ENCODE measurements at places on chromosomes 11 and 22.

DNA sequence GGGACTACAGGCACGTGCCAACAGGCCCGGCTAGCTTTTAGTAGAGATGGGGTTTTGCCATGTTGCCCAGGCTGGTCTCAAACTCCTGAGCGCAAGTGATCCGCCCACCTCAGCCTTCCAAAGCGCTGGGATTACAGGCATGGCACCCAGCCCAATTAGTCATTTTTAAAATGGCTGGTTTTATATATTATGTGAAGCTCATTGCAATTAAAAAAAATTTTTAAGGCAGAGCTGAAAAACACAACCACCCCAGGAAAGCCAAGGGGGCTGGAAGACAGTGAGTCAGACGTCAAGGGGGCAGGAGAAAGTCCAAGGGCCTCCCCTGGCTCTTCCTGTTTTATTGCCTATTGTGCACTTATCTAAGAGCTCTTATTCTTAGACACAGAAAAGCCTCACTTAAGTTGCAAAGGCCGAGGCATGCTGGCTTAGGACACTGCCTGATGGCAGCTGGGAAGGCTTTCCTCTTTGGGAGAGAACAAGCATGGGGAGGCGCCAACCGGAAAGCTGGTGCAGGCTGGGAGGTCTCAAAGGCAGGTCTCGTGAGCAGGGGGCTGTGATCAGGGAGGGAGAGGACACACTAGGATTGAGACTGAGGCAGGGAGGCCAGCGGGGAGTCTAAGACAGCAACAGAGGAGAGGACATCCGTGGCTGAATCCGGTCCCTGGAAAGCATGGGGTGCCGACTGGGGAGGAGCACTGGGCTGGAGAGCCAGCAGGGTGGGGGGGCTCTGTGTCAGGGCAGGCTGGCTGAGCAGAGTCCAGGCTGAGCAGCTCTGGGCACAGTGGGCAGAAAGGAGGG is 11.1 kb upstream of the OSM start:
- DNase-seq = no peak

DNA sequence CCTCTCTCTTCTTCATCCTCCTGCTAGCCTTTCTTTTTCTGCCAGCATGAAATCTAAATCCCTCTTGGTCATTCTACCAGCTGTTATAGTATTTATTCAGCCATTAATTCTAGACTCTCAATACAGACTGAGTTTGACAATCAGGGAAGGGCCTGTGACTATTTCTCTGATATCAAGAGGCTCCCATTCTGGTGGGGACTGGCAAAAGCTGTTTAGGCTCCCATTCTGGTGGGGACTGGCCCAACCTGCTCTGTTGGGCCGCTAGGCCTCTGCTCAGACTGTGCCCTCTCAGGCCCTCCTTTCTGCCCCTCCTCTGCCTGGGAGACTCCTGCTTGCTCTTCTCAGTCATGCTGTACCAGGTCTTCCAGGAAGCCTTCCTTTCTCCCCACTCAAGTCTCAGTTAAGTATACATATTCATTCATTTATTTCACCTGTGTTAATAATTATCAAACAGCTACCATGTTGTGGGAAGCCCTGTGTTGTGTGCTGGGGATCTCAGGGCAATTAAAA is 323.7 kb upstream of the NARS2 start:
- DNase-seq = no peak

DNA sequence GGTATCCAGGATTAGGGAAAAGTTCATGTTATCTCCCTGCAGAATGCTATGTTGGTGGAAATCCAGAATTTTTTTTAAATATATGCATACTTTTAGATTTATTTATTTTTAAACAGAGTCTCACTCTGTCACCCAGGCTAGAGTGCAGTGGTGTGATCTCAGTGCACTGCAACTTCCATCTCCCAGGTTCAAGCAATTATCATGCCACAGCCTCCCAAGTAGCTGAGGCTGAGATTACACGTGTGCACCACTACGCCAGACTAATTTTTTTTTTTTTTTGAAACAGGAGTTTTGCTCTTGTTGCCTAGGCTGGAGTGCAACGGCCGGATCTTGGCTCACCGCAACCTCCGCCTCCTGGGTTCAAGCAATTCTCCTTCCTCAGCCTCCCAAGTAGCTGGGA is 2.6 kb downstream of the PACSIN2 start:
- DNase-seq = no peak

- DNase-seq = no peak
Observed at GRCh38 chr22:21933910-21934309, 18.7 kb downstream of the PPM1F start.

DNA sequence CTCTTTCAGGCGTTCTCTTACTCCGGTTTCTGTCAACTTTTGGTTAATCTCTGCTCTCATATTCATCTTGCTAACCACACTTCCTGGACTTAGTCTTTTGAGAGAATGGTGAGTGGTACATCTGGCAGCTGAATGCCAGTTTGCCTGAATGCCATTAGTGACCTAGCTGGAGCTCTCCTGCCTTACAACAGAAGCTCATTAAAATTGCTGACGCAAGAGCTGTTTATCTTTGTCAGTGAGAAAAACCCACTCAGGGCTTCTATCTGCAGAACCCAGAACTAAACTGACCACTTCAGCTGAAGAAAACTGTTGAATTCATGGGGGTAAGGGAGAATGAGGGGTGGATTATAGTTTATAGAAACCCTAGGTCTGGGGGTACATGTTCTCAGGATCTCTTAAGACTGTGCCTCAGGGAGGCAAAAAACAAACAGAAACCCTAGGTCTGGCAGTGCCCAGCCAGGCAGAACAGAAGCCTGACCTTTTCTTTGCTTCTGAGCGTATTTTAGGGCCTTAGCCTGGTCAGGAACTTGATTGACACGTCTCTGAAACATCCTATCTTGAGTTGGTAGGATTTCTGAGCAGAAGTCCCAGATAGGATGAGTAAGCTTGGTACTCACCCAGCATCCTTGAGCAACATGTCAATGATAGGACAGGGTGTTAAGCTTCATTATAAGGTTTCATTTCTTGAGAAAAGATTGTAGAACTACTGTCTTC is 52.8 kb upstream of the YWHAH start:
- DNase-seq = no peak

- peak; percentile 65 for DNase-seq
Observed at GRCh38 chr22:37148031-37148651, 1.6 kb downstream of the IL2RB start.

- no peak for DNase-seq
Observed at GRCh38 chr22:48268771-48269552, 1506.5 kb downstream of the TBC1D22A start.

DNA sequence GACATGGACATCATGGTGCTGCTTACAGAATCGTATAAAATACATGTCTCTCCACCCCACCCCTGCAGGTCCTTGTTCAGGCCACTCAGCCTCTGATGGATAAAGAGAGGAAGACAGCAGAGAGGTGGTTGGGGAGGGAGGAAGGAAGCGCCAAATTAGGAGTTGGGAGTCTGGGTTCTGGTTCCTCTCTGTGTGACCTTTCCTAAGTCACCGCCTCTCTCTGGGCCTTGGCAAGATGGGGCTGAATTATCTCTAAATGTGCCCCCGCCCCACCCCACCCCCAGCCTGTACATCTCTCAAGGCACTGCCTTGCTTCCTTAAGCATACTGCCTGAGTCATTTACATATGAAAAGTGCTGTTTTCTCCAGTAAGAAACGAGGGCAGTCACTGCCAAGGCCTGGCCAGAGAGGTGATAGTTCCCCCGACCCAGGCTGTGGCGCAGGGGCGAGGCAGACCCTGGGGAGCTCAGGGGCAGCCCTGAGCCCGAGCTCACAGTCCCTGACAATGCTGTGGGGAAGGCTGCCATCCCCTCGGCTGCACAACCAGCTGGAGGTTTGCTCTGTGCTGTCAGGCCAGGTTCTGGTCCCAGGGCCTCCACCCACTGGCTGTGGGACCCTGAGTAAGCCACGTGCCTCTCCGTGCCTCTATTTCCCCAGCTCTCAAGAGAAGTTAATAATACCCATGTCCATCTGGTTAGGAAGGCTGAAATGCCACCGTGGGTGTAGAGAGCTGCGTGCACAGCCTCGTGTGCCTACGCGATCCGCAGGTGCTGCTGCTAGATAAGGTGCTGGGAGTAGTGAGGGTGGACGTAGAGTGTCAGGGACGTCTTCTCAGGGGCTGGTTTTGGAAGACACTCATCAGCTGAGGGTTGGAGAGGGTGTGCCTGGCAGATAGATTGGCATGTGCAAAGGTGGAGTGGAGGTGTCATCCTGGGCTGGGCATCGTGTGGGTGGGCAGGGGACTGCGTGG is 55.3 kb downstream of the CACNA1I start:
- DNase-seq = no peak

GRCh38 chr11:12284316-12285050 is 92.9 kb upstream of the PARVA start:
- DNase-seq = no peak

DNA sequence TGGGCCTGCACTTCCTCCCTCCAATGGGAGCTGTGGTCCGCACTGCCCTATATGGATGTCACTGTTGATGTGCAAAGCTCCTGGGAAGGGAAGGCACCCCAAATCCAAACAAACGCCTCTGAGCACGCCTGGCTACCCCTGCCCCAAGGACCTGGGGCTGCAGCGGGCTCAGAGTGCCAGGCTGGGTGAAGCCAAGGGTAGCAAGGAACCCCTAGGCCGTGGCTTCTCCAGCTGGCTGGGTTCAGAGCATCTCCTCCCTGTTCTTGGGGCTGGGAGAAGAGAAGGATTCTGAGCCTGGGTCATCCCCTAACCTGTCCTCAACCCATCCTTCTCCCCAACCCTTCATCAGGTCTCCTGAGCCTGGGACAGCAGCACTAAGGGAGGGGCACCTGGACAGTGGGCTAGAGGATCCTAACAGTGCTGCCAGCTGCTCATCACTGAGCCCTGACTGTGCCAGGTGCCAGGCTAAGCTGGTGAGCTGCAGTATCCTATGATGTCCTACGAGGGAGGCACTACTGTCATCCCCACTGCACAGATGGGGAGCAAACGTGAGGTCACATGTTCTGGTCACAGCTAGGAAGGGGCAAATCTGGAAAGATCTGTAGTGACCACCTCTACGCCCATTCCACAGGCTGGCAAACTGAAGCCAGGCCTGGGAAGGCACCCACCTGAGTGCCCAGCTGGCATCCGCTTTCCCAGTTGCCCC is 3.0 kb downstream of the SSTR3 start:
- no peak for DNase-seq

DNA sequence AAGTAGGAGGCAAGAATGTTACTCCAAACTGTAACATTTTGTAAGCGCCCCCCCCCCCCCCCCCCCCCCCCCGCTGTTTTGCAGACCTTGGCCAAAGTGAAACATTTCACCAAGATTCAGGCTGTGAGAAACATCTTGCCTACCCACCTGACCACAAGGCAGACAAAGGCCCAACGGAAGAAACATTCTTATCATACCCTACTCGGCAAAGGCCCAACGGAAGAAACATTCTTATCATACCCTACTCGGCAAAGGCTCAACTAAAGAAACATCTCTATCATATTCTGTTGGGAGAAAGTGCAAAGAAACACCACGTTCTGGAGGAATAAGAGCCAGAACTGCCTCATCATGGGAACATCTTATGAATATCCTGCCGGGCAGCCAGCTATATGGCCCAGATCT is 117.1 kb downstream of the JRKL start:
- DNase-seq = no peak

GRCh38 chr22:42883121-42883520 is 26.0 kb upstream of the ARFGAP3 start:
- DNase-seq = no peak

DNA sequence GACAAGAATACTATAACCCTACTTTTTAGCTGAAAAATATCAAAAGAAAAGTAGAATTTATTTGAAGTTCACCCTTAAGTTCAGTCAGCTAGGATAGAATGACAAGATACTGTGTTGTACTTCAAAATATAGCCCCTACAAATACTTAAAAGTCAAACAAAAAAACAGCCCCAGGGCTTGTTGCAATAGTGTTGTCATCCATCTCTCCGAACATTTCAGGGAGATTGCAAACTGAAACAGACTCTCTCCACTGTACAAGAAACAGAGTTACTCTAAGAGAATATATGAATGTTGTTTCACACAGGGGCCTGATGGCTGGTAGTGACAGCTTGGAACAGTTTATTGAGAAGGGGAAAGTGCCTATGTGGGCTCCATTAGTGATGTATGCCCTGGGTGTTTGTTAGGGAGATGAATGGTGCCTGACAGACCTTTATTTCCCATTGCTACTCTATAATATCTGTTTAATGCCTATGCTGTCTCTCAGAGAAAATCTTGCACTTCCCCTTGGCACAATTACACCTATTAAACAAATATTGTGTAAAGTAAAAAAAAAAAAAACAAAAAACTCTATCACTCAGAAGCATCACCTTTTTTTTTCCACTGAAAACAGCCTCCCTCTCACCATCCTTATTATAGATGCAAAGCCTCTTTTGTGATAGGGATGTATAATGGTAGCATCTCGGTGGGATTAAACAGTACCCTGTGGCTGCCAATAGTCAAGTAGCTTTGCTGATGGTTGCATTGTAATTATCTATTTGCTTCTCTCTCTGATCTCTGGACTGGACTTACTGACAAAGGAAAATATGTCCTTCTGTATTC is 506.3 kb upstream of the LUZP2 start:
- no peak for DNase-seq

DNA sequence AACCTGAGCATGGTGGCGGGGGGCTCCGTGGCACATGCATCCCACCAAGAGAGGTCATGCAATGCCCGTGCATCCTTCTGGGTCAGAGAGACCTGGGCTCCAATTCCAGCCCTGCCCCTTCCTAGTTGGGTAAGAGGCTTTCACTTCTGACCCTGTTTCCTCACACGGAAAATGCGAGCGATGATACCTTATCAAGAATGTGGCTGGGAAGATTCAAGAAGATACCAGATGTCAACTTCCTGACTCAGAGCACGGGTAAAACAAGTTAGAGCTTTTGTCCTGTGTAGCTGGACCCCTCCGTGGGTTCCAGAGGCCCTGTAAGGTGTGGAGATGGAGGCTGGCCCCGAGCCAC is 8.7 kb upstream of the DGKZ start:
- no peak for DNase-seq

DNA sequence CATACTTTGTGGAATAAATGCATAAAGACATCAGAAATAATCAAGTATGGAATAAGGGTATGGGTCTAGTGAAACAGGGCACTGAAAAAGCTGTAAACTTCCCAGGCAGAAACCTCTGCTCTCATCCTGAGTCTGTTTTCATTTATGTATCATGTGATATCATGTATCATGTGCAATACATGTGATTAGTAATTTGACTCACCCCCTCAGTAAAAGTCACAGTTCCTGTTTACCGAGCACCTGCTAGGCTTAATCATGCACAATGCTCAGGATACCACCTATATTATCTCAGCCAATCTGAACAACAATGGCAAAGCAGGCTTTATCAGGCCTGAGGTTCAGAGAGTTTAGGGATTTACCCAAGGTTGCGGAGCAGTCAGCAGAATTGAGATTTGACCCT is 250.6 kb upstream of the TENM4 start:
- no peak for DNase-seq

GRCh38 chr11:16338393-16338792 is 18.0 kb downstream of the SOX6 start:
- DNase-seq = no peak

DNA sequence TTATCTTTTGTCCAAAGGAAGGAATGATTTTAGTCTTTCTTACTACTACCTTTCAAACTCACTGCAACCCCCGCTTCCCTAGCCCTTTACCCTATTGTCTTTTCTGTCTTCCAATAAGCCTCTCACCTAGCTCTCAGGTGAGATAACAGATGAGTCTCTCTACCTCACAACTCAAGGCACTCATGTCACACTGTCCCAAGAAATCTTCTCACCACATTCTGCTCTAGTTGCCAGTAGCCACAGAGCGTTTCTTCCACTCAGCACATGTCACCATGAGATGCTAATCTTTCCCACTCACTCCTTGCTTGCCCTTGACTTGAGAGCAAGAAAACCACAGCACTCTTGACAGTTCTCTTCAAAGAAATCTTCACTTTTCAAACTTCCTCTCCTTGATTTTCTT is 32.7 kb upstream of the TMEM41B start:
- DNase-seq = no peak

GRCh38 chr11:66020618-66021357 is 5.5 kb downstream of the CATSPER1 start:
- DNase-seq = no peak
